Stimulated activated CD8-positive, alpha-beta memory T cell treated with anti-CD3 and anti-CD28 coated beads, Interleukin-2, amount 100 ng/mL, for 1 hour (primary cell): ENCODE measurements at places on chromosomes 5 and 9.

DNA sequence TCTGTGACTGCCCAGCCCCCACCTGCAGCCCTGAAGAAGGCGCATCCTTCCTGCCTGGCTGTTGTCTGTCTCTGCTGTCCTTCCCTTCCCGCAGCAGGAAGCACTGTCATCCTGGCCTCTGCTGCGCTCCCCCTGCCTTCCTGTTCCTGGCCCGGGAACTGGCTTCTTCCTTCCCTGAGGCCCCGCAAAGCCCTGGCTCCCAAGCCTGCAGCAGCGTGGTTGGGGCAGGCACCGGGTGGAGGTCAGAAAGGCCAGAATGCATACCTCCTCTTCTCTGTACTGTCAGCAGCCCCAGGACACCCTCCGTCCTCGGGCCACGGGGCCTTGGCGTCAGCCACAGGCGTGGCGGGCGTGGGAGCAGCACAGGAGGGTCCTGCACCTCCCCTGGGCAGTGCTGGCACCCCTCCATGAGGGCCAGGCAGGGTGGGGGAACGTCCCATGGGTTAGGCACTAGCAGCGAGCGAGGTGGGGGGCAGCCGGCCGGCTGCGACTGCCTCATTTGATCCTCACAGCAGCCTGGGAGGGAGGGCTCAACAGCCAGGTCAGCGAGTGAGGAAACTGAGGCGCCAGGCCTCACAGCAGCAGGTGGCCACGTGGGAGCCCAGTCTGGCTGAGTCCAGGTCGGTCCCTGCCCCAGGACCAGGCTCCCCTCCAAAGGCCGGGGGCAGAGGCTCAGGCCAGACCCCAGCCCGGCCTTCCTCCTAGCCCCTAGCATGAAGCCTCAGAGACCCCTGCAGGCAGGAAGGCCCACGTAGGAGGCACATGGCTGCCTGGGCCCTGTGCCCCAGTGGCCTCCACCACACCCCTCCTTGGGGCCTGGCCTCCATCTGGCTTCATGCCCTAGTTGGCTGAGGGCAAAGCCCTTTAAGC, 9.4 kb downstream of the FLT4 start:
- DNase-seq, result no peak

- DNase-seq, result no peak
Observed at GRCh38 chr5:126365446-126366198, 57.6 kb upstream of the GRAMD2B start.

GRCh38 chr9:123011380-123011779, 22.1 kb upstream of the GPR21 start:
- DNase-seq, result no peak

- DNase-seq, result no peak
Observed at GRCh38 chr5:101143526-101143925, 240.4 kb upstream of the ST8SIA4 start.
